ENCODE measurements at places on chromosomes 12 and 14.

- DNase-seq, result peak; percentile 62
Measured at GRCh38 chr12:54294152-54294952, 6.5 kb downstream of the NFE2 start.

- DNase-seq, result no peak
Measured at GRCh38 chr12:82099216-82099615, 259.0 kb downstream of the CCDC59 start.

DNA sequence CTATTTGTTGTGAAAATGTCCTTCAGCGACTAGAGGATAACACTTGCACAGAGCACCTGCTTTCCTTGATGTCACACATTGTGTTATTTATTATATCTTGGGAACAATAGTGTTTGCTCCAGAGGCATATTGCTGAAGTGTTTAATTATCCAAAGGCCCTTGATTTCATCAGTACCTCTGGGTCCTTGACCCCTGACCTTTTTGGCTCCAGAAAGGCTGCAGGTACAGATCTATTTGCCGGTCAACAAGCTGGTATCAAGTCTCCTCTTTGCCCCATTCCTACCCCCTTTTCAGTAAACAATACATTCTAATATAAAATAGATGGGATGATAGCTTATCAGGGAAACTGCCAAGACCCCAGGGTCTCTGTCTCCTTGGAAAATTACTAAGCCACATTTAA is 206.8 kb downstream of the DACT1 start:
- DNase-seq, result no peak

GRCh38 chr14:93962701-93963601 is 13.4 kb downstream of the ASB2 start:
- no peak for DNase-seq

DNA sequence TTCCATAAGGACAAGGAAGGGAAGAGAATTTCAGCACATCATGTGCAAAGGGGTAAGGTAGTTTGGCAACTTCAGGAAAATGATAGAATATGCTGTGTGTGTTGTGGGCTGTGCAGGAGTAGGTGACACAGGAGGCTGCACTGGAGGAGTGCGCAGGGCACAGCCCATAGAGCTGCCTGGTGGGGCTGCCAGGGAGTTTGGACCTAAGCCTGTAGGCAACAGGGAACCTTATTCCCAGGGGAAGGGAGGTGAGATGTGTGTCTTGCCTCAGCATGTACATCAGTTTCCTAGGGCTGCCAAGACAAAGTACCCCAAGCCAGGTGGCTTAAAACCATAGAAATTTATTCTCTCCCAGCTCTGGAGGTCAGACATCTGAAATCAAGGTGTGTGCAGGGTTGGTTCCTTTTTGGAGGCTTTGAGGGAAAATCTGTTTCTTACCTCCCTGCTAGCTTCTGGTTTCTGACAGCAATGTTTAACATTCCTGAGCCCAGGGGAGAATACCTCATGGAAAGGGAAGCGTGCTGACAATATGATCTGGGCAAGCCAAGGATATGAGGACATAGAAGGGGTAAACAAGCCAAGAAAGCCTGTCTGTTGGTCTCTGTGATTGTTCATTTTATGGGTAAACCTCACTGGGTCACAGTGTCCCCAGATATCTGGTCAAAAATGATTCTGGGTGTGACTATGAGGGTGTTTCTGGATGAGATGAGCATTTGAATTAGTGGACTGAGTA is 174.0 kb upstream of the NTF3 start:
- no peak for DNase-seq

DNA sequence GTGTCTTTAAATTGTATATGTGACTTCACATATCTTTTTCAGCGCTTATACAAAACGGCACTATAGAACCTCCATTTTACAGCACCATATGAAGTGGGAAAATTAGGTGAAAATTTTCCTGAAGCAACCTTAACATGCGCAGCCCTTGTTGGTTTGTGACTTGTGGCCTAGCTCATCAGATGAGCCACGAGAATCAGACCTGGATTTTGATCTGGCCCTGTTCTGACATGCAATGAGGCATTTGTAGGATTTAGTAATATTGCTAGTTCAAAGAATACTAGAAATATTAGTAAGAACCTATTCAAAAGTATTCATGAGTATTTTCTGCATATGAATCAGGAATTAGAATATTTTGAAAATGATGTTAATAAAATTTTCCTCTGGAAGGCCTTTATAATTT is 2.9 kb downstream of the CDKN1B start:
- DNase-seq, result no peak

GRCh38 chr14:75820761-75821160 is 159.7 kb downstream of the TTLL5 start:
- no peak for DNase-seq

DNA sequence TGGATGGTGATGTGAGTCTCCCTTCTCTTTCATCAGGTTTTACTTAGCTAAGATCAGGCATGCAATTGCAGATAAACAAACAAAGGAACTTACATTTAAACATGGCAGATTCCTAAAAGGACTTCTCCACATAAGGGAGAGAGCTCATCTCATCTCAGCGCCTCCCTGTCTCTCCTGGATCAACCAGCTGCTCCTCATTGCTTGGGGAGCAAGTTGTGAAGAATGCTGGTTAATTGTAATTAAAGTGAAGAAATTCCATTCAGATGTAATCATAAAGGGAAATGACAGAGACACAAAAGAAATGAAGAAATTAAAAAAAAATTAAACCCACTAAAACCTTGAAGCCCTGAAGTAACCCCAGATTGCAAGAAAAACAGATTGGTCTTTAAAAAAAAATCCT is 104.4 kb upstream of the DIO2 start:
- DNase-seq, result no peak

DNA sequence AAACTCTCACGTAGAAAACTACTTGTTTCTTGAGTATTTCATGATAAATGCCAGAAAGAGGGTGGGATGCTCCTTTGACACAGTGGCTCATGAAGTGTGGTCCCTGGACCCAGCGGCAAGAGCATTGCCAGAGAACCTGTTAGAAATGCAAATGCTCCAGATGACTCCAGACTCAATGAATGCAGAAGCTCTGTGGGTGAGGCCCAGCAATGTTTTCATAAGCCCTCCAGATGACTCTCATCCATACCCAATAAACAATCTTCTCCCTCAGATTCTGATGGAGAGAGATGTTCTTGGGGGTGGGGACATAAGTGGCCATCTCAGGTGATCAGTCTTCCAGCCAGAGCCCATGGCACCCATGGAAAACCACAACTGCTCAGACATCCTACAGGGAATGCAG is 88.9 kb downstream of the SMOC1 start:
- DNase-seq, result no peak

DNA sequence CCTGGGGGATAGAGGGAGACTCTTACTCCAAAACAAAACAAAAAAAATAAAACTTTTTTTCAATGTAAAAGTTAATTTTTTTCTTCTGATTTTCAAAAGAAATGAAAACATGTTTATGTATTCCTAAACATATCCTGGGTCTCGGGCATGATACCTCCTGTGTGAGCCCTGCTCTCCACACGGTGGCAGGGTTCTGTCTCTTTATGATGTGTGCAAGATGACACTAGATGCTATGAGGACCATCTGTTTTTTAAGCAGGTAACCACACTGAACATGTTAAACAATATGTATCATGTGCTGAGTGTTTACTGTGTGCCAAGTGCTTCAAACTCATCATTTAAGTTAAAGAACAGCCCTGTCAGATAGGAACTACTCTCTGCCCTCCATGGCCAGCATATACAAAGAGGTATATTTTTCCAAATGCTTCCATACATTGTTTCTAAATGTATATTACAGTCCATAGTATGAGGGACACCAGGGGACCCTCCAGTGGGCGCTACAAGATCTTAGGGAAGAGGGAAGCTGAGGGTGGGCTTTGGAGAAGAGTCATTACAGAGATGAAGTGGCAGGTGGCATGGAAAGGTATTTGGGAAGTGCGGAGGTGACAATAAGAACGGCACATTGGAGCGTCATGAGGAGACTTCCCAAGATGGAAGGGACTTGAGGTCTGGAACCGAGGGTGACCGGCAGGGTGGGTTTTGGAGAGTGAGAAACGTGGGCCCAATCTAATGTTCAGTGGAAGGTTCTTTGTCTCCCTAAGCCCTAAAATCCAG is 28.5 kb downstream of the FOS start:
- DNase-seq, result no peak

- no peak for DNase-seq
Measured at GRCh38 chr14:90970167-90970600, 90.3 kb downstream of the RPS6KA5 start.

DNA sequence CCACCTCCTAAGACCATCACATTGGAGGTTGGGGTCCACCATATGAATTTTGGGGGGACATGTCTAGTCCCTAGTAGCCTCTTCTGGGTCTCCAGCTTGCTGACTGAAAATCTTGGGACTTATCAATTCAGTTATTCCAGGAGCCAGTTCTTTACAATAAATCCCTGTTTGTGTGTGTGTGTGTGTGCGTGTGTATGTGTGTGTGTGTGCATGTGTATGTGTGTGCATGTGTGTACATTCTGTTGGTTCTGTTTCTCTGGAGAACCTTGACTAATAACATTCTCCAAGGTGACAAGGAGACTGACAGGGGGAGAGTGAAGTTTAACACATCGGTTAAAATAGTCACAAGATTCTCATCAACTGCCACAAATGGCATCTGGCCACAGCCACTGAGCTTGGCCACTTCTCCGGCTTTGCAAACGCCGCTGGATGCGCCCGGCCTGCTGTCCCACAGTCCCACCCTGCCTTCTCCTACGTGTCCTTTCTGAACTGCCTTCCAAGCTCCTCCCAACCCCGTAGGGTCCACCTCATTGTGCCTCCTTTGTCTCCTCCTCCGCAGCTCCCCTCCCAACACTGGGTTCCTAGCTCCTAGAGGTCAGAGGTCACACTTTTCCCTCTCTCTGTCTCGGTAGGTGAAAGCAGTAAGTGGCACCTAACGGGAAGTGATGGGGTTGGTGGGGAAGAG is 88.1 kb upstream of the DIO3 start:
- DNase-seq, result no peak

- no peak for DNase-seq
Measured at GRCh38 chr14:70909733-70910614, 2.7 kb downstream of the PCNX1 start.

DNA sequence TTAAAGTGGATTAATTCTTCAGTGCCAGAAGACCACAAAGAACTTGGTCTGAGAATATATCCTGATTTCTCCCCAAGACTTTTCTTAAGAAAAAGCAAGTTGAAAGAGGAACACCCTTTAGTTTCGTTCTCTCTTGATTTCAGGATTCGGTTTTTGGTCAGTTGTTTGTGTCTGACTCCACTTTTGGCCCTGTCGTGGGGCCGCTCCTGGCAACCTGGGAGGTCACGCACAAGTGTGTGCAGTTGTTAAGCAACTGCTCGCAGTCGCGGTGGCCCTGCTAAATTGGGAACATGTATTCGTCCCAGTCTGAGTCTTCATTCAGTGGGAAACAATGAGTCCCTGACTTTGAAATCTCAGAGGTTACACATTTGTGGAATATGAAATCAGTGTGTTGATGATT is 68.7 kb downstream of the RGS6 start:
- DNase-seq, result no peak

GRCh38 chr12:128326406-128326805 is 59.4 kb downstream of the TMEM132C start:
- DNase-seq, result no peak

DNA sequence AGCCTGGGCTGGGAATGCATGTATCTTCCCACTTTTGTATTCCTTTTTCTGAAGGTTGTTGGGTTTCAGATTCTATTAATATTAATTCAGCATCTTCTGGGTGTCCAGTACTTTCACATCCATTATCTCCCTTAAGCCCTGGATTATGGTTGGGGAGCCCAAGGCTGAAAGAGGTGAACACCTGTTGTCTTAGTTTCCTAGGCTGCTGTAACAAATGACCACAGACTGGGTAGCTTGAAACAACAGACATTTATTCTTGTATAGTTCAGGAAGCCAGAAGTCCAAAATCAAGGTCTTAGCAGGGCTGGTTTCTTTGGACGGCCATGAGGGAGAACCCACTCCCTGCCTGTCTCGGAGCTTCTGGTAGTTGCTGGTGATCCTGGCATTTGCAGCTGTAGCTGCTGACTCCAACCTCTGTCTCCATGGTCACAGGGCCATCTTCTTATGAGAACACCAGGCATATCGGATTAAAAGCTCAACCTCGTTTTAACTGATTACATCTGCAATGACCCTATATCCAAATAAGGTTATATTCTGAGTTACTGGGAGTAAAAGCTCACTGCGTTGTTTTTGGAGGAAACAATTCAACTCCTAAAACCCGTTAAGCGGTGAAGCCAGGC is 68.2 kb upstream of the CLMN start:
- no peak for DNase-seq

DNA sequence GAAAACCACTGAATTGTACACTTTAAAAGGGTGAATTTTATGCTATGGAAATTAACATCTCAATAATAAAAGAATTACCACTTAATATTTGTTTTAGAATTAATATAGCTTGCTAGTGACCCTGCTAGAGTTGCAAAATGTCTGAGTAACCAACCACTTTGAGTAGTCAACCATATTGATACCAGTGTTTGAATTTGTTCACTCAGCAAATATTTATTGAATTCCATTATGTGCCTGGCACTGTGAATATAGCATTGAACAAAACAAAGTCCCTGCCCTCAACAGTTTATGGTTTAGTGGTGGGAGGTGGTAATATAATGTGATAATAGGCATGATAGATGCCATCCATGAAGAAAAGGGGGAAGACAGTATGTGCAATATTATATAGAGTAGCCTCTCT is 4.6 kb downstream of the SNRPF start:
- no peak for DNase-seq

DNA sequence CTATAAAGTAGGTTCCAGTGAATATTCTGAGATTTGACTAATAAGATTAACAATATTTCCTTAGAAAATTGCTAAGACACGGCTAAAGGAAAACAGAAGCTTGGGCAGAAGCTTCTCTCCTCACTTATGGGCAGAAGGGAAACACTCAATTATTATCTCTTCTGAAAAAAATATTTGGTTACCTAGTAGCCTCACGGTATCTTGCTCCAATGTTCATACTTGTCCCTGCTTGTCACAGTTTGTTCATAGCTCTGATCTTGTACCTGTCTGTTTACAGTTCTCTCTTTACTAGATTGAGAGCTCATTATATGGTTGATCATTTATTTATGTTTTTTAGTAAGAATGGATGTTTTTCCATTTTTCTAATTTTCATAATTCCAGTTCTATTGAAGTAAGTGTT is 458.0 kb upstream of the ATP2B1 start:
- no peak for DNase-seq

GRCh38 chr14:61562321-61563161 is 132.8 kb upstream of the HIF1A start:
- no peak for DNase-seq

- DNase-seq, result no peak
Measured at GRCh38 chr12:6647083-6647604, at the start of gene ACRBP. Gene ACRBP (minus strand): TSS chr12:6647432. CDS start chr12:6647366, 66 bp downstream.

DNA sequence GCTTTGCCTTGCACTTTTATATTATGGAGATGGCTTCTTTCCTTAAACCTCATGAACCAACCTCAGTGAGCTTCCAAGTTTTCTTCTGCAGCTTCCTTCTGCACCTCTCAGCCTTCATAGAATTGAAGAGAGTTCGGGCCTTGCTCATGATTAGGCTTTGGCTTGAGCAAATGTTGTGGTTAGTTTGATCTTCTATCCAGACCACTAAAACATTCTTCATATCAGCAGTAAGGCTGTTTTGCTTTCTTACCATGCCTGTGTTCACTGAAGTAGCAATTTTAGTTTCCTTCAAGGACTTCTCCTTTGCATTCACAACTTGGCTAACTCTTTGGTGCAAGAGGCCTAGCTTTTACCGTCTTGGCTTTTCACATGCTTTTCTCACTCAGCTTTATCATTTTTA is 125.4 kb downstream of the SNAPC1 start:
- no peak for DNase-seq
